Effector memory CD4-positive, alpha-beta T cell (primary cell): ENCODE measurements at places on chromosomes 13 and 19.

DNA sequence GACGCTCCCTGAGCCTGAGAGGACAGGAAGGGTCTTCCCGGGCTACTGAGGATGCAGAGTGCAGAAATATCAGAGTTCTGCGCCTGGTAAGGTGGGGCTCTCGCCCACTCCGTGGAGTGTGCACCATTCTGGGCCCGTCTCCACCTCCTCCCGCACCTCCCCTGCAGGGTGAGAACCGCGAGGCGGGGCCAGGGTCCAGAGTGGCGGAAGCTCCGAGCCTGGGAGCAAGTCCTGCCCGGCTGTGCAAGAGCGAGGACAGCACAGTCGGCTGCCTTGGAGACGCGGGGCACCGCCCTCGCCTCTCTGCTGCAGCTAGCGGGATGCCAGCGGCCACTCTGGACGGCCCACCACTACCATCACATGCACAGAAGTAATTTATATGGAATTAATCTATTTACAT is 2304.4 kb downstream of the PCDH9 start:
- DNase-seq = no peak

GRCh38 chr13:32537580-32538142 is 934 bp downstream of the N4BP2L2 start:
- DNase-seq = peak; percentile 28

GRCh38 chr13:33352526-33352925 is 67.0 kb upstream of the STARD13 start:
- DNase-seq = no peak

DNA sequence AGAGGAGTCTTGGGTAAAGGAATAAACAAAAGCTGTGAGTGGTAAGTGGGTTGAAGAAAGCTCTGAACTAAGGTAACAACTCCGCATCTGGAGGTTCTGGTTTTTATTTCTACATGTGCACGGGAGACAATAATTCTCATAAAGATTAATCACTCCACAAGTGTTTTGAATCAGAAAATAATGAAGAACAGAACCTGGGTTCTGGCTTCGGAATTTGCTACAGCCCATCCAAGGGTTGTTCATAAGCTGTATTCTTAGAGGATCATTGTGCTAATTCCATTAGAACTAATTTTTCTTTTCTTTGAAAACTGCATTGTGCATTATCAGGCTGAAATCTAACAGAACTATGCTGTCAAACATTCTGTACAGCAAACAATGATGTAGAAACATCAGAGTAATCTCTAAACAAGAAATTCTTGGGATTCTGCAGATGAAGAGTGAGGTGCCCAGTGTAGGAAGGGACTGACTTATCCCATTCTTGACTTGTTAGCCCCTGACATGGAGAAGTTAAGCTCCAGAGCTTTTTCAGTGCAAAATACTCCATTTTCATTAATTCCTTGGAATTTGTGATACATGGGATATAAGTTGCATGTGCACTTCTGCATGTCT is 368.2 kb downstream of the COG6 start:
- DNase-seq = no peak

DNA sequence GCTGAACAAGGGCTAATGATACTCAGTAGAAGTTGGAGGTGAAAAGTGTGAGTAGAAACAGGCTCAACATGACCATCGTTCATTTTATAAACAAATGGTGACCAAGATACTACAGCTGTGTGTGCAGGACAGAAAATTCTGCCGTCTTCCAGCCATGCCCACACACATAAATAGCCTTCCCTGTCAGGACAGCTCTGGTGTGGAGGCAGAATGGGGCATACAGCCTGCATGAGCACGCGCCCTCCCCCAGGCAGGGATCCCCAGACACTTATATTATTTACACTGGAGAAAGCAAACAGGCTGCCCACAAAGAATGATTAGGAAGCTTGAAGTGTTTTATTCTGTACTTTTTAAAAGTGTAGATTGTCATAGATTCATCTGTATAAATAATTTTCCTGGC is 20.4 kb downstream of the GJA3 start:
- DNase-seq = no peak

DNA sequence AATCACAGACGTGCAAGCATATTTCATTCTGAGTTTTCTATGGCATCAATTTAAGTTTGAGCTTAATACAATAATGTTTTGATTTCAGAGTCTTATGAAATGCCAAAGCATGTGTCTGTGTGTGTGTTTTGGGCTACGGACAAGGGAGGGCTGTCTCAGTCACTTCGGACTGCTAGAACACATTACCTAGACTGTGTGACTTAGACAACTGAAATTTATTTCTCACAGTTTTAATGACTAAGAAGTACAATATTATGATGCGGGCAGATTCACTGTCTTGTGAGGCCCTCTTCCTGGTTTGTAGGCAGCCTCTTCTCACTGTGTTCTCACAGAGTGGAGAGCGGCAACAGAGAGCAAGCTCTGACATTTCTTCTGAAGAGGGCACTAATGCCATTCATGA is 1202.0 kb downstream of the EFNB2 start:
- no peak for DNase-seq

DNA sequence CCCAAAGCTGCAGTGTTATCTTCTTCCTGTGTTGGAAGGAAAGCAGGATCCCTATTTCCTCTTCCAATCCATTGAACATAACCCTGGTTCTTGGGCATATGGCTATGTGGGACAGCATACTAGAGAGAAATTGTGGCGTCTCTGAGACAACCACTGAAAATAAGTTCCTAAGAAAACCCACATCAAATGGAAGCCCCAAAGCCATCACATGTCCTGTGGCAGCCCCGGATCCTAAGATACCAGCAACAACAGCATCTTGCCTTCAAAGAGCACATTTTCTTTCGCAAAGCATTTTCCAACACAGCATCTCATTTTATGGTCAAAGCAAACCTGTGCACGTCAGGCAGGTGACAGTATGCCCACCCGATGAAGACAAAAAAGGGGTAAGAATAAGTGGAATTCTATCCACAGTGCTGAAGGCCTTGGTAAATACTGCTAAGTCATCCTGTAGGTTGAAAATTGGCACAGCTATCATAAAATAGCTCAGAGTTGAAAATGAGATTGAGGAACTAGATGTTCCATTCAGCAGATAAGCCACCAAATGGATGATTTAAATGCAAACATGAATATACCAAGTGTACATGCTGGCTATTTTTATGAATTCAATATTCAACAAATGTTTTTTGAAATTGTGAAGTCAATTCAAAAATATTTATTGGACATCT is 232.2 kb downstream of the DLEU7 start:
- DNase-seq = no peak

GRCh38 chr13:108121406-108121805 is 93.9 kb downstream of the LIG4 start:
- no peak for DNase-seq

- no peak for DNase-seq
Observed at GRCh38 chr13:68232351-68233130, 1002.4 kb upstream of the PCDH9 start.

DNA sequence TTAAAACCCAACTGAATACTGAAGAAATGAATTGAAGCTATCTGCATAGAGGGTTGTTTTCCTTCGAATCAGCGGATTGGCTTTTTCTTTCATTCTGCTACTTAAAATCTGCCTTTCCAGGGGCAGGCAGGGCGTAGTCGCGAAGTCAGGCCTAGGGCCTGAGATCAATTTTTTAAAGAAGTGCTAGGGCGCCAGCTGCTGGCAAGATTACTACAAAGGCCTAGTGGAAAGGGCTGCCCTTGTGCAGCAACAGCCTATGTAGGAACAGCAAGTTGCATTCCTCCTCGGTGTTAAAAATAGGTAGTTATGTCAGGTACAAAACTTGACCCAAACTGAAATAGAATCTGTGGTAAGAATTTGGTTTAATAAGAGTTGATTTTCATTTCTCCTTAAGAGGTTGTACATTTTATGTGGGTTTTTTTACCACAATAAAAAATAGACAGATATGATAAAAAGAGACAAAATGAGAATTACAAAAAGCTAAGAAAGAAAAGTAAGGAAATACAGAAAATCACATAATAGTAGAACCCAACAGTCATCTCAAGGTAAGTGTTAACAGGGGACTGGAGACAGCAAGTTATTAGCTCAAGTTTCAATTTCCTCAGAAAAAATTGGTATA is 9.5 kb upstream of the URAD start:
- DNase-seq = no peak

- no peak for DNase-seq
Observed at GRCh38 chr19:53357821-53358581, 7.5 kb upstream of the ZNF525 start.

DNA sequence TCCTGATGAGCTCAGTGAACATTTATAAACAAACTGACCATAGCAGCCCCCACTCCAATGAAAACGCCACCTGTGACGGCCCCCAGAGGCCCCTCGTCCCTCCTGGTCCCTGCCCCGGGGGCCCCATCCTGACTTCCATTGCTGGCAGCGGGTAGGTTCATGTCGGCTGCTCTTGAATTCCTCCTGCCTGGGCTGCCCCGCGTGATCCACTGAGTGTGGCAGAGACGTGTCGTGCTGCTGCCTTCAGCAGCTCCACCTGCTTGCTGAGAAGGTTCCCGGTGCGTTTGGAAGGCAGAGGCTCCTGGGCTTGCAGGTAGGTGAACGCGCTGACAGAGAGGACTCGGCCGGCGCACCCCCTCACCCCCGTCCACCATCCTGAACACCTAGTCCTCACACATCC is 11.6 kb downstream of the C2CD4C start:
- no peak for DNase-seq

- DNase-seq = no peak
Observed at GRCh38 chr13:28636069-28636468, 22.9 kb upstream of the POMP start.

DNA sequence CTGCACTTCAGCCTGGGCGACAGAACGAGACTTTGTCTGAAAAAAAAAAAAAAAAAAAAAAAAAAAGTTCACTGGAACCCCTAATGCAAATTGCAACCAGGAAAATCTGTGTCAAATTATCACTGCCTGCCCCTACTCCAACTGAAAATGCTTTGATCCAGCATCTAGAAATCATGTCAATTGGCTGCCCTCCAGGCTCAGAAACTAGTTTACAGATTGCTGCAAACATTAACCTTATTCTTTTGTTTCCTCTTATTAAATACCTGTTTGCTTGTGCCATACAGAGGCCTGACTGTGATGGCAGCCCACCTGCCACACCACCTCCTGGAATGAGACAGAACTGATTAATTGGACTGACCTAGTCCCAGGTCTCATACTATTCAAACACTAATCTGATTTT is 18.6 kb upstream of the AKT2 start:
- DNase-seq = no peak

- DNase-seq = no peak
Observed at GRCh38 chr13:52118595-52118994, 10.3 kb downstream of the NEK5 start.

DNA sequence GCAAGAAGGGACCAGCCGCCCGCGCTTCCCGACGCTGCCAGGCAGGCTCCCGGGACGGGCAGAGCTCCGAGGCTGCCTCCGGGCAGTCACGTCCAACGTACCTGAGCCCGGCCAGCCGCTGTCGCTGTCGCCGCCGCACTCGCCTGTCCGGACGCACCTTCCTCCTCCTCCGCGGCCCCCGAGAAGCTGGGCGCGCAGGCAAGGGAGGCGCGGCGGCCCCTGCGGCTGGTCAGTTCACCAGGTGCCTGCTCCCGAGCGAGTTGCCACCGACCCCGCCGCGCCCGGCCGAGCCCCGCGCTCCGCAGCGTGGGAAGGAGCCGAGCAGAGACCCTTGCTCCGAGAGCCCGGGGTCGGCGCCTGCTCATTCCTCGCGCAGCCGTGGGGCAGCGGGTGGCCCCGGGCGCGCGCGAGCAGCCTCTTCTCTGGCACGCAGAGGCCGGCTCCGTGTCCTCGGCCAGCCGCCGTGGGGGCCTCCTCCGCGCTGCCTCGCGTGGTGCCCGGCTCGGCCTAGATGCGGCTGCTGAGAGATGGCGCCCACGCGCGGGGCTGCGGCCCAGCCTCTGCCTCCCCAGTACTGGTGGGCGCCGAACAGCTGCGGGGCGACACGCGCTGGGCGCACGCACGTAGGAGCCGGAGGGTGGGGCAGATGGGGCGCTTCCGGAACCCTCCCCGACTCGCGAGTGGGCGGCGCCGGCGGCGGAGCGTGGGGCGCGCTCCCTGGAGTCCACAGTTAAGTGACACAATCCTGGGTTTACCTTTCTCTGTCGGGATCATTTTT is 419.4 kb downstream of the UQCRFS1 start:
- DNase-seq = no peak

- no peak for DNase-seq
Observed at GRCh38 chr13:76775088-76775740, 111.0 kb downstream of the KCTD12 start.

GRCh38 chr19:2274931-2275535 is 6.9 kb downstream of the PEAK3 start:
- DNase-seq = no peak

- DNase-seq = no peak
Observed at GRCh38 chr13:43597599-43597945, 189.2 kb downstream of the ENOX1 start.

DNA sequence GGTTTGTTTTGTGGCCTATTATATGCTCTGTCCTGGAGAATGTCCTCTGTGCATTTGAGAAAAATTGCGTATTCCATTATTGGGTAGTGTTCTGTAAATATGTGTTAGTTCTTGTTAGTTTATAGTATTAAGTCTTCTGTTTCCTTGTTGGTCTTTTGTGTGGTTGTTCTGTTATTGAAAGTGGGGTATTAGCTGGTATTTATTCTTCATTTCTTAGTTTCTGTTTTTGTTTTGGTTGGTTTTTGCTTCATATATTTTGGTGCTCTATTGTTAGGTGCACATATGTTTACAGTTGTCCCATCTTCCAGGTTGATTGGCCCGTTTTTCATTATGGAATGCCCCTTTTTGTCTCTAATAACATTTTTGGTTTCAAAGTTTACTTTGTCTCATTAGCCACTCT is 77.3 kb downstream of the DNAJC15 start:
- DNase-seq = no peak

DNA sequence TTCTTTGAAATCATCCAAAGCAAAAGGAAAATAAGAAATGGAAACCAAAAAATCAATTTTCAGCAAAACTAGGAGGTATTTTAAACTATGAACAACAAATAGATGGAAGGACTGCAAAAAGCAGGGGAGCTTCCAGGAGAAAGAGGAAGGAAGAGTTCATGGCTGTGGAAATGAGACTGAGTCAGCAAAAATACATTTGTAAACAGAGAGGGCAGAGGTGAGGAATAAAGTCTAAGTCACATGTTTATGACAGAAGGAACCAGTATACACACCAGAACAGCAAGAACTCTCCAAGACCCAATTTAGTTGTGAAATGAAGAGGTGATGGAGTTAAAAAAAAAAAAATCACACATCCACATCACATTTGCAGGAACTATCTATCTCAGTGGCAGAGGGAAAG is 69.6 kb downstream of the RNASEH2B start:
- no peak for DNase-seq

GRCh38 chr13:74169676-74170075 is 35.5 kb upstream of the KLF12 start:
- no peak for DNase-seq

DNA sequence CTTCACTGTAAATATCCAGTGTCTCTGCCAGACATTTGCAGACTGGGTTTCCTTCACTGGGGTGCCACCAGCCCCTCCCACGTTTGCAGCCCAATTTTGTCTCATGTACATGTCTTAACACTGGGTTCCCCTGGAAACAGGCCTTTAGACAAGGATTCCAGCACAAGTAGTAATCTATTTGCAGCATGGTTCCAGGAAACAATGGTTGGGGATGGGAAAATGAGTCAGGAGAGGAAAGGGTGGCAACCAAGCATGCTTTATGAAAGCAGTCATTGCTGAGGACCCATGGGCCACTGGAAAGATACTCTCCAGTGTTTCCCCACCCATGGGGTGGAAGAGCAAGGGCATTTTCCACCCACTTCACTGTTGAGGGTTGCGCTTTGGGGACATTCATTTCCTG is 53.6 kb upstream of the FARP1 start:
- no peak for DNase-seq
